Osteoblast (primary cell): ENCODE measurements at places on chromosomes 11 and 22. TPM values are rescaled to one million over a fixed set of nuclear protein-coding genes. Genes with fewer than 3 reads are reported as not detected.

LMO2 gene
- total RNA-seq: 1.4 and 2.1 TPM in 2 replicates

CACNA1I gene
- total RNA-seq: under 0.01 TPM in 2 replicates

CRYAB gene
- total RNA-seq: 54.3 and 55.4 TPM in 2 replicates

C11orf86 gene
- total RNA-seq: not detected in 2 replicates

HSCB gene
- 13.0 and 16.8 TPM in 2 replicates for total RNA-seq

GRCh38 chr22:45612940-45613339 is 58.7 kb upstream of the ATXN10 start:
- peak; percentile 54 for DNase-seq

DNA sequence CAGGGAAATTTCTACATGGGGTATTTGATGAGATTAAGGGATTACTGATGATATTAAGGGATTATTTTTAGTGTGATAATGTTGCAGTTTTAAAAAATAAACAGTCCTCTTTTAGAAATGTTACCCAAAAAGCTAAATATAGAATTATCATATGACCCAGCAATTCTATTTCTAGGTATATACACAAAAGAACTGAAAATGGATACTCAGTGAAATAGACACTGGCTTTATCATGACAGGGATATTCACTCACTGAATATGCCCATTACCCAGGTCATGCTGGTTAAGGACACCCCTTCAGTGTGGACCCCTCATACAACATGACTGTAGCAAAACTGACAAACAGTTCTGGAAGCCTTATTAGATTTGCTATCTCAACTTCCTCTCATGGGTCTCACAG is 27.8 kb downstream of the USP28 start:
- DNase-seq: no peak

- peak; percentile 79 for DNase-seq
Observed at GRCh38 chr11:63961608-63962412, 12.6 kb upstream of the COX8A start.
